H1 (cell line): ENCODE measurements at places on chromosomes 6 and 20.

GRCh38 chr6:156955494-156956183 lies 178.5 kb downstream of the ARID1B start:
- no peak for DNase-seq

GRCh38 chr6:15269619-15270018 lies 23.8 kb downstream of the JARID2 start:
- DNase-seq, result no peak

DNA sequence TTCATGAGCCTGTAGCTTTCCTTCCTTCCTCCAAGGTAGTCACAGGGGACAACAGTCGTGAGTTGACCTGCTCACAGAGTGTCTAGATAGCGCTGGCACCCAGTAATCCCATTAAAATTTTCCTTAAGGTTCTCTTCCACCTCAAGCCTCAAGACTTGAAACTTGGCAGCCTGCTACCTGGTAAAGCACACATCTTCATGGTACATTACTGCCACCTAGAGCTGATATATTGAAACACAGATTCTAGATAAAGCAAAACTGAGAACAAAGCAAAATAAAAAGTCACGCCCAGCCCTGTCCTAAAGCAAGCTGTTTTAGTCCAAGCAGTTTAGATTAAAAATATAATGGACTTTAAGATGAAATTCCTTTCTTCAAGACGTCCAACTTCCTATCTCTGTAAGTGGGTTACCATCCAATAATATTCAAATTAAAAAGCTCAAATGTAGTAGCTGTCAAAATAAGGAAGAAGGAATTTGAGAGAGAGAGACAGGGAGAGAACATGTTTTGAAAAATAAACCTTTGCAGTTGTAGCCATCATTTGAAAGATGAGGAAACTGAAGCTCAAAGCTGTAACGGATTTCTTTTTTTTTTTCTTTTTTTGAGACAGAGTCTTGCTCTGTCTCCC lies 50.7 kb upstream of the CD83 start:
- DNase-seq, result no peak

- DNase-seq, result no peak
These were observed 77.8 kb downstream of the ATG5 start for GRCh38 chr6:106247733-106248132.

- no peak for DNase-seq
These were observed 95.3 kb downstream of the CLVS2 start for GRCh38 chr6:123091091-123091895.

DNA sequence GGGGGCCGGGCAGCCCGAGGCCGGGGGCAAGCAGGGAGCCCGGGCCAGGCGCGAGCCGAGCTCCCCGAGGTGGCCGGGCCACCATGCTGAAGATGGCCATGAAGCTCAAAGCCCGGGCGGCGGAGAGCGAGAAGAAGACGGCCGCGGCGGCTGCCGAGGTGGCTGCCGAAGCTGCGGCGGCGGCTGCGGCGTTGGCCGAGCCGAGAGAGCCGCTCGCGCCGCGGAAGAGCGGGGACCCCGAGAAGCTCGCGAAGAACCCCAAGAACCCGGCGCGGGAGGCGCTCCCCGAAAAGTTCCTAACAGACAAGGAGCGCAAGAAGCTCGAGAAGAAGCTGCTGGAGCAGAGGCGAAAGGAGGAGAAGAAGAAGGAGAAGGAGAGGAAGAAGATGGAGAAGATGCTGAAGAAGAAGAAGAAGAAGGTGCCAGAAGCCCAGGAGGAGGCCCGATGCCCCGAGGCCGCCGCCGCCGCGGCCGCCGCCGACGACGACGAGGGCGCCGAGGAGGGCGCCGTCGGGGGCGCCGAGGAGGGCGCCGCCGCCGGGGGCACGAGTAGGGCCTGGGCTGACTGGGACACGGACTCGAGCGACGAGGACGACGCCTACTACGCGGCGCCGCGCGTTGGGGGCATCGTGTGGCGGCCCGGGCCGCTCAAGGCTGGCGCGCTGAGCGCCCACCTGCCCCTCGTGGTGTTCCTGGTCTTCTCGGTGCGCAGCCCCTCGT lies 37.4 kb downstream of the GNAS start:
- peak; percentile 52 for DNase-seq

DNA sequence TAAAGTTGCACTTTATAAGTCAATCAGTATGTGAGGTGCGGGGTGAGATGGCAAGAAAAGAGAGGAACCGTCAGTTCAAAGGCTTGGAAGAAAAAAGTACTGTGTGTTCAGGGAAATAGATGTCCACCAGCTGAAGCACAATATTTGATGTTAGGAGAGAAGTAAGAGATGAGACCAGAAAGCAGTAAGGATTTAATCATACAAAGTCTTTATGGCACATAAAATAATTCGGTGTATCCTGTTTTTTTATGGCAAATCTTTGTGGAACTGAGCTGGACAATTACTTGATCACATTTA lies 197.2 kb downstream of the FAXC start:
- DNase-seq, result no peak

- no peak for DNase-seq
These were observed 81.9 kb downstream of the PLCB1 start for GRCh38 chr20:8213831-8214587.

GRCh38 chr6:139508576-139508975 lies 134.1 kb upstream of the CITED2 start:
- DNase-seq, result no peak
